ENCODE measurements at places on chromosomes 5 and 9.

DNA sequence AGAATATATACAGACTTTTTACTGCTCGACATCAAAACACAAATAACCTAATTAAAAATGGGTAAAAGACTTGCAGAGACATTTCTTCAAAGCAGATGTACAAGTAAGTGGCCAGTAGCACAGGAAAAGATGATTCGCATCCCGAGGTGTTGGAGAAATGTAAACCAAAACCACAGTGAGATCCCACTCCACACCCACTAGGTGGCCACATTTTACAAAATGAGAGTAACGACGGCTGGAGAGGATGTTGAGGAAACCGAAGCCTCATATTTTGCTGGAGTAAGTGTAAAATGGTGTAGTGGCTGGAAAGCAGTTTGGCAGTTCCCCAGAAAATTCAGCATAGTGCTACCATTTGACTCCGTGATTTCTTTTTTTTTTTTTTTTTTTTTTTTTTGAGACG lies 21.3 kb upstream of the GBGT1 start:
- peak; percentile 19 for DNase-seq

DNA sequence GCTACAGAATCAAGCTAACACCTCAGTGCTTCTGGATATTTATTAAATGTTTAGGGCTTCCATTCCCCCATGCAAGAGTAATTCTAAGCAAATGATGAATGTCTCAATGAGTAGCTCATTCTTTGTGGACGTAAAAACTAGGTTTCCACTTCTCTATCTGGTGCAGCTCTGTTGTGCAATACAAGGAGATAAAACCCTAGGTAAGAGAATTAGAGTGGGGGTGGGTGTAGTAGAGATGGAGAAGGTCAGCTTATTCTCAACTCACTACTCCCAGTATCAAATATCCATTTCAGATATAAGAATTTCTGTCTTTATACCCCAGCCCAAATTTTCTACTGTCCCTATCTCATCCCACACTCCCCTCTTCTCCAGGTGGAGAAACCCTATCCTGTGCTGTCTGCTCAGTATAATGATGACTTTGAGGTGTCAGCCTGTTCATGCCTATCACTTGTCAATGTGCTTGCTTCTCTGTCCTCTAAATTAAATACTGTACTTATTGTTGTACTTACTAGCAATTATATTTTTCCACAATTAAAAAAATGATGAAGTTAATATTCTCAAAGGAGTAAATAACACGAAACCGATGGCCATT lies 4.3 kb upstream of the FYB1 start:
- no peak for DNase-seq

DNA sequence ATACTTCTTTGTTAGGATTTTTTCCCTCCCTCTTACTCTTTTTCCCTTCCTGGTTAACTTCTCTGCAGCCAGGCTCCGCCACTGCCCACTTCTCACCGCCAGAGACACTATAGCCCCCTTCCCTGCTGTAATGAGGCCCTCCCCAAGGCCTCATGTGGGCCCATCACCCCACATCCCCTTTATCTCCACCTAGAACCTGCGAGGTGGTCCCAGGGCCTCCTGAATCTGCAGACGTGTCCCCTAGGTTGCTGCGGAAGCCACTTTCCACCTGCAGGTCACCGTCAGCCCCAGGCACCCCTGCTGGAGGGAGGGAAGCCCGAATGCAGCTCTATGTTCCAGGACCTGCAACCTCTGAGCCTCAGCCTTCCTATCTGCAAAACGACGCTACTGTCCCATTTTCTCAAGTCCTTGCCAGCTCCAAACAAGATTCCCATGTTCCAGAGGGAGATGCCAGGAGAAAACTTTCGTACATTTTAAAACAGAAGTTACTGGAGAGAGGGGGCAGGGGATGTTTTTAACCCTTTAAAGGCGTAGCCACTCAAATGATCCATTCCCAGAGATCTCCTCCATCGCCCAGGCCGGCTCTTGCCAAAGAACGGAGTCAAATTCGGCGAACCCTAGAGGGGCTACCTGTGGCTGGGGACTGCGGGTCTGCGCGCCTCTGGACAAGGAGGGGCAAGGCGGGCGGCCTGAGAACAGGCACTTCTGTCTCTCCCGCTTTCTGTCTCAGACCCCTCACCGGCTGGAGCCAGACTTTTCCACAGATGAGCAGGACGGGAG lies 929 bp downstream of the SH3PXD2B start:
- DNase-seq, result no peak

GRCh38 chr5:102018690-102019089 lies 277.4 kb downstream of the SLCO4C1 start:
- DNase-seq, result no peak

GRCh38 chr5:94812232-94812631 lies 193.8 kb downstream of the SLF1 start:
- DNase-seq, result no peak

DNA sequence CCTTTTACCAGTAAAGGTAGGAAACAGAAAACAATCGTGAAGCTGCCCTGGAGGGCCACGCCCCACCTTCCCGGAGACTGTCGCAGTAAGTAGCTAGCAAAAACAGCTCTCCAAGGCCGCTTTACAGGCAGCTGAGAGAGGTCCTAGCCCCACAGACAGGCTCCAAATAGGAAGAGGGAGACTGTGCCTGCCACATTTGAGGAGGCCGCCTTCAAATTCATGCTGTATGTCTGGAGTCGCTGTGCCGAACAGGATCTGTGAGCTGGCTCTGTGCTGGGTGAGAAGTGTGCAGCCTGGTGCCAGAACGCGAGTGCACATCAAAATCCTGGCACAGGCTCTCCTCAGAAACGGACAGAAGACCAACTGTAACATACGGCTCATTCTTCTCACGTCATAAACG lies 582.2 kb downstream of the CETN3 start:
- DNase-seq, result no peak

DNA sequence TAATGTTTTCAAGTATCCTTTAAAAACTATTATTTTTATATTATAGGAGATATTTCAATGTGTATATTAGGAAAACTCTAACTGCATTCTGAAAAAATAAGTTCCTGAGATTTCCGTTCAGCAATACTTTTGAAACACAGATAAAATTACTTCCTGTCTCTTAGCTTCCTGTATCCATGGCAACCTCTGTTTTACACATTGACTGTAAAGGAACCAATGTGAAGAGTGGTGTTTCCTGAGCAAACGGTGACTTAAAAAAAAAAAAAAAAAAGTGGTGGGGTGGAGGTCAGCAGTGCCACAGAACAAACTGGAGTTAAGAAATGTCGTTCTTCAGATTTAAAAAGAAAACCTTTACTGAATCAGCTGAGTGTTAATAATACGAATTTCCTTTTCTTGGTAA lies at the start of gene LRRC70:
Gene LRRC70 (plus strand): TSS at position 280 of the 400 bp plus-strand sequence. CDS start 620 bp downstream, outside the sequence.
- DNase-seq, result no peak

DNA sequence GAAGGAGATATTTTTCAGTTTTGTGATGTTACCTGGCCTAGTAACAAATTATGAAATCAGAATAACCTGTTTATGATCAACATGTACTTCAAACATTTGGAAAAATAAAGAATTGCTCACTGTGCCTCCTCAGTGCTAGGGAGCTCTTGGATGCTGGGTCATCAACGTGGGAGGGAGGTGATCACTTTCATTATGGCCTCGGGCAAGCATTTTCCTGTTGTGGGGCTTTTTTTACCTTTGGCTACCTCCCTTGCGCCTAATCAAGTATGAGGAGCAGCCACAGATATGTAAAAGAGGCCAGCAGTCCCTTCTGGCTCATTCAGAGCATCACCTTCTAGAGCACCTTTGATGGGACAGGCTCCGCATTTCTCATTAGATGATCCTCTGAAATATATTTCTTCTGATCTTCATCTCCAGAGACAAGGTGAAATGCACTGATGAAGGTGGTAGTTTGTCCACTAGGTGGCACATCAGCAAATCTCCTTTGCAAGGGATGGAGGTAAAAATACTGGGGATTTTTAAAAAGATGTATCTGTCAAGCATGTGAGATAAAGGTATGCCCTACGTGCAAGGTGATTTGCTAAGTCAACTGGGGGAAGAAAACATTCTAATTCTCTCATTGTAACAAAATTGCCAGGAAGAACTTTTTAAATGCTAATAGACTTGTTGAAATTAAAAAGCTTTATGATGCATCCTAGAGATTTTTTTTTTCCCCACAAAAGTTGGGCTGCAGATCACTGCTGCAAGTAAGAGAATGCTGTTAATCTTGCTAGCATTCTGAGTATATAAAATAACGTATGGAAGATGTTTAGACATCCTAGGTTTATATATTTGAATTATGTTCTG lies 218.2 kb downstream of the MAST4 start:
- no peak for DNase-seq

DNA sequence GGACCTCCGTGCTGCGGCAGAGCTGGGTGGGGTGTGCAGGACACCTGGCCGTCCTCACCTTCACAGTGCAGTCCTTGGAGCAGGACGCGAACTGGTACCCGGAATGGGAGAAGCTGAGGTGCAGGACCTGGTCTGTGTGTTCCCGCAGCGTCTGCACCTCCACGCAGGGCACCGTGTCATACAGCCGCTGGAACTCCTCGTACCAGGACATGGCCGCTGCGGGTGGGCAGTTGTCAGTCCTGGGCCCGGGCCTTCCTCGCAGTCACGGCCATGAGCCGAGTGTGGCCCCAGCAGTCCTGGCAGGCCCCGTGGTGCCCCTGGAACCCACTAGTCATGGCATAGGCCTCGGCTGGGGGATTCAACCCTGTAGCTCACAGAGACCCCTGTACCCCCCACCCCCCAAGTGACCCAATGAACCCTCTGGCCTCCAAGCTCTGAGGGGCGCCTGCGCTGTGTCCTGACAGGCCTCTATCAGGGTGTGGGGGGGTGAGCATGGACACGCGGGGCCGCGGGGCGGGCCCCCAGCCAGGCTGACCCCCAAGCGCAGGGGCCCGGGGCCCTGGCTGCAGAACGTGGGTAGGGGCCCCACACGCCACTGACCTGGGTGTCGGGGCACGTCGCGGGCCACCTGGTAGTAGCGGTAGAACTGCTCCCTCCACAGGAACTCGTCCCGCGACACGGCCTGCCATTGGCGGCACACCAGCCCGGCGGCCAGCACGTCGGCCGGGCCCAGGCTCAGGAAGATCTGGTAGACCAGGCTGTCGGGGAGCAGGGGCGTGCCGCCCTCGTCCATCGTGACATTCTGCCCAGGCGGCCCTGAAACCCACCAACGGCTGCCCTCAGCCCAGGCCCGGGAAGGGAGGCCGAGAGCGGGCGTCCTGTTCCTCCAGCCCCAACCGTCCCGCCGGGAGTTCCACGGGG lies 987 bp downstream of the FBXW5 start:
- DNase-seq, result no peak

GRCh38 chr5:126390051-126390450 lies 33.2 kb upstream of the GRAMD2B start:
- DNase-seq, result no peak

DNA sequence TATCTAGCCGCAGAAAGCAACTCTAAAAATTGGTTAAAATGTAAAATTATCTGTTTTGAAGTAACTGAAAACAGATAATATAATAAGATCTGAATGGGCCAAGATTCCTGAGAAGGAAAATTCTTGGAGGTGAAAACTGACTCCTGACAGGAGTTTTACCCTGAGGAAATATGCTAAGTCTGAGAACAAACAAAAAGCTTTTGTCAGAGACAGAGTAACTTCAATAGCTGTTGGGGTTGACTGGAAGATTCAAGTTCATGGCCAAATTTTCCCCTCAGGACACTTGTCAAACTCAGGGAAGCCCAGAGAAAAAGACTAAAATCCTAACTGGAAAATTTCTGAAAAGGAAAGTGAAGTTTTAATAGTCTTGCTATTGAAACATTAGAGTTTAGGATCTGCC lies 5.7 kb downstream of the PCDHB4 start:
- no peak for DNase-seq

DNA sequence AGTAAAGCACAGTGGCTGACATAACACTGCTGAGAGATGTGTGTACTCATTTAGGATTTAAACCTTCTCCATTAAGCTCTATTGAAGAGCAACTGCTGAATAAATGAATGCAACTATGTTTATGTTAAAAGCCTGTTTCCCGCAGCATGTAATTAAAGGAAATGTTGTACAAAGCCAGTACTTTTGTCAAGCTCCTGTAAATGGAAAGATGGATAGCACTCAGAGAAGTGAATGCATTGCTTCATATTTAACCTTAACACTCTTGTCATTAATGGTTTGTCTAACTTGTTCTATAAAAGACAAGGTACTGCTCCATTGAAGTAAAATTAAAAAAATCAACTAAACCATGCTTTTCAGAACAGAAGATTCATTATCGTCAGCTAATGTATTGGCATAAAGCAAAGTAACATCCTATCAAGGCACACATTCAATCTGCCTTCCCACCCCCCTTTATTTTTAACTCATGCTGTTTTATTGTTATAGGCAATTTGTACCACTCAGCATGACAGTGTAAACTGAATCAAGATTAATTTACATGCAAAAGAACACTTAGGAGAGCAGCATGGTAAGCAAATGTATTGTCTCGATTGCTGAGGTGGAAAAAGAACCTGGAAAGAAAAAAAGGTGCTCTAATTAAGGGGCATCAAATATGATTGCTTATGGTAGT lies 240.9 kb upstream of the TBCA start:
- no peak for DNase-seq

DNA sequence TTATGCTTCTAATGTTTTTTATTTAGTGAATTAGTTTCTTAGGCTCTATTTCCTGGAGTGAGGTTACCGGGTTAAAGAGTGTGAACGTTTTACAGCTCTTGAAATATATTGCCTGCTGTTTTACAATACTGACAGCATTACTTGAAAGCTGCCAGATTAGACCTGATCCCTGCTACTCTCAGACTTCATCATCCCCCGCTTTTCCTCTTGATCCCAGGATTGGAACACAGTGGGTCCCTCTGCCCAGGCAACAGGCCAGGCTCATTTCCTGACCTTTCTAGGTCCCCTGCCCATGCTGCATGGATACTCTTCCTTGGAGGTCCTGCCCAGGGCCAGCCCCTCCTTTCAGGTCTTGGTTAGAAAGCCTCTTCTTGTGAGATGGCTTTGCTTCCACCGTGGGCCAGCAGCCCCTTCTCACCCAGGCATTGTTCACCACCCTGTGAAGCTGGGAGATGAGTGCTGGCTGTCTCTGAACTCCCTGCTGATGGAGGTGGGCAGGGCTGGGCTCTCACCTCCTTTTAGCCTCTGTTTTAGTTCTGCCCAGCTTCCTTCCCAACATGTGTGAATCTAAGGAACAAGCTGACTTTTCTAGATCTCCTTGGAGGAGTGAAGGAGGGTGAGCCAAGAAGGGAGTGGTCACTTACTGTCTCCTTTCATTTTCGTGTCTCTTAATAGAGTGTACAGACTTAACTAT lies 15.5 kb upstream of the FAM120AOS start:
- no peak for DNase-seq

DNA sequence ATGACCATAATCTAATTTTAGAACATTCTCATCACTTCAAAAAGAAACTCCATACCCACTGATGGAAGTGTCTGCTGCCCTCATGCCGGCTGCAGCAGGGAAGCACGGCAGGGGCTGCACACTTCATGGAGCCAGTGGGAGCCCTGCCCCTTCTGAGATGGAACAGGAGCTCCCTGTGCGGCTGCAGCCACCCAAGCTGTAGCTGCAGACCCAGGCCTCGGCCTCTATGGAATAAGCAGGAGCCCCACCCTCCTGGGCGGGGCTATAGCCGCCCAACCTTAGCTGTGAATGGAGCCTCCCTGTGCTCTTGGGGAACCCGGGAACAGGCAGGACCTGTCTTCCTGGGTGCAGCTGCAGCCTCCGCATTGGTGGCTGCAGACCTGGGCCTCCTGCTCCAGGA lies 128.5 kb downstream of the NUDT12 start:
- DNase-seq, result no peak
